ENCODE measurements at places on chromosomes 6 and 20. TPM values are rescaled to one million over a fixed set of nuclear protein-coding genes. Genes with fewer than 3 reads are reported as not detected.
A peak's percentile ranks its signal among the peaks of the same experiment; 100 is the strongest.

Gene LY6G6F
- total RNA-seq, result not detected

DNA sequence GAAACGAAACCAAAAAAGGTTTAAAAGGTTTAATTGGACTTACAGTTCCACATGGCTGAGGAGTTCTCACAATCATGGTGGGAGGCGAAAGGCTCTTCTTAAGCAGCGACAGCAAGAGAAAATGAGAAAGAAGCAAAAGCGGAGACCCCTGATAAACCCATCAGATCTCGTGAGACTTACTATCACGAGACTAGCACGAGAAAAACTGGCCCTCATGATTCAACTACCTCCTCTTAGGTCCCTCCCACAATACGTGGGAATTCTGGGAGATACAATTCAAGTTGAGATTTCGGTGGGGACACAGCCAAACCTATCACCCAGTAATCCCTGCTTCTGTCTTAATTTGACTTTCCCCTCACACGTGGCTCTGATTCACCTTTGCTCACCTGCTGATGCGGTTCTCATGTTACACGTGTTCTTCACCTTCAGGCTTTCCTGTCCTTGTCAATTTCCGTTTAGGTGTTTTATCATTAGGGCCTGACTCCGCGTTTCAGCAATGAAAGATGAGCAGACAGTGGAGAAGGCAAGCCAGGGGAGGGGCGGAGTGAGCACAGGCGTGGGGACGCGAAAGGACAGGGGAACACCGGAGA is 57.1 kb downstream of the AGPAT4 start:
- H3K27me3 ChIP-seq, result no peaks in the 10 kb centered on the region
- no peaks in the 10 kb centered on the region for H3K4me1 ChIP-seq
- DNase-seq, result no peak
- no peak overlapping the region for H3K4me3 ChIP-seq
- H3K36me3 ChIP-seq, result peaks cover 14% of the 10 kb centered on the region

DNA sequence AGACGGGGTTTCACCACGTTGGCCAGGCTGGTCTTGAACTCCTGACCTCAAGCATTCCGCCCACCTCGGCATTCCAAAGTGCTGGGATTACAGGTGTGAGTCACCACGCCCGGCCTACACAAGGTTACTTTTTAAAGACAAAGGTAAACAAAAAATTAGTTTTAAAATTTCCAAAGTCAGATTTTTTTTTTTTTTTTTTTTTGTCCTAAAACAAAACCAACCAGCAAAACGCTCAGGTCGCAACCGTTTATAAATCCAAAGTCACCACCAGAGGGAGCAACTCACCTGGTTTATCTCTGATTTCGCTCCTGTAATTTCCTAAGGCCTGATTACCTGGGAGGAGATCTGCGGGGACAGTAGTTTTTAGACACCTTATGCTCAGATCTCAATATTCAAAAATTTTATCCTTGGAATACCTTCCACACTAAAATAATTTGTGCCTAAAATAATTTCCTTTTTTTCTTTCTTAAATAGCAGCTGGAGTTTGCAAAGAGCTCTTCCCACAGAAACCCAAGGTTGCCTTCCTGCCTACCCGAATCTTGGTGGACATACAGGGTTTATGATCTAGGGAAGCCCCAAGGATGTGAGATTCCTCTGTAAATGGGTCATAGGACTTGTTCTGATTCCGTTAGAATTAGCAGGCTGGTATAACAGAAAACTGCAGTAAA is 19.8 kb upstream of the TREM1 start:
- no peak overlapping the region for H3K27ac ChIP-seq
- H3K27me3 ChIP-seq, result peaks cover 7% of the 10 kb centered on the region
- H3K36me3 ChIP-seq, result no peaks in the 10 kb centered on the region
- H3K4me1 ChIP-seq, result no peaks in the 10 kb centered on the region
- H3K4me3 ChIP-seq, result no peak overlapping the region
- DNase-seq, result peak; percentile 69

Gene SCRT2
- total RNA-seq, result not detected

- no peaks in the 10 kb centered on the region for H3K27me3 ChIP-seq
- H3K4me3 ChIP-seq, result no peak overlapping the region
- H3K36me3 ChIP-seq, result no peaks in the 10 kb centered on the region
- H3K27ac ChIP-seq, result peak overlapping the region; percentile 29
- no peak for DNase-seq
Observed at GRCh38 chr20:59993736-59994430, 35.7 kb downstream of the CDH26 start.

GRCh38 chr20:38680500-38681306 is 43.6 kb upstream of the SLC32A1 start:
- H3K36me3 ChIP-seq, result no peaks in the 10 kb centered on the region
- DNase-seq, result peak; percentile 67
- H3K27ac ChIP-seq, result no peak overlapping the region
- no peaks in the 10 kb centered on the region for H3K4me1 ChIP-seq
- H3K27me3 ChIP-seq, result peaks cover 3% of the 10 kb centered on the region
- H3K4me3 ChIP-seq, result no peak overlapping the region

DNA sequence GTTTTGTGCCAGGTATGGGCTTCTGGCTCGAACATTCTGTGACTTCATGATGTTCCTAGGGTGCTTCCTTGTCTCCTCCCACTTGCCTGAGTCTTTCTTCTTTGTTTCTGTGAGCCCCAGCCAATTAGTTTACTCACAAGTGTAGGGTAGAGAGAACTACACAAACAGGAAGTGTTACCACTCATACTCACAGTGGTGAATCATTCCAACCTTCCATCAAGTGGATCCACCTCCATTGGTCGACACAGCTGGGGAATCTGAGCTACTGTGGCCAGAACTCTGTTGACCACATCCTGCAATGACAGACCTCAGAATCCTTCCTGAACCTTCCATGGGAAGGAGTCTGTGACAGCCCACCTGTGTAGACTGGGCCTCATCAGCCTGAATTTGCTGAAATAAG is 76.8 kb downstream of the UNC5CL start:
- H3K36me3 ChIP-seq, result no peaks in the 10 kb centered on the region
- H3K27me3 ChIP-seq, result no peaks in the 10 kb centered on the region
- peaks cover 5% of the 10 kb centered on the region for H3K4me1 ChIP-seq
- no peak overlapping the region for H3K4me3 ChIP-seq

DNA sequence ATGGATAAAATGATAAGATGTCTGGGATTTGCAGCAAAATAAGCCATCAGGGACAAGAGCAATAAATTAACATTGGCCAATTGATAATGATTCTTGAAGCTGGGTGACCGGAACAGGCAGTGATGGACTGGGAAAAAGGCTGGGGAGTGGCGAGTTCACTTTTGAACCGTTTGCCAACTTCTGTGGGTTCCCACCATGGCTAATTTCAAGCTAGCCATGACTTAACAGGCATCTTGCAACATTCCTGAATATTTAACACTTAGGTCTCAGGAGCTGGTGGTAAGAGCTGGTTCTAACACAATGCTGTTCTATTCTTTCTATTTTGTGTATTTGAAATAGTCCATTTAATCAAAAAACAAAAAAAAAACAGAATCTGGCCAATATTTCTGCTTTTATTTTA is 37.6 kb upstream of the CD83 start:
- no peak for DNase-seq
- H3K27me3 ChIP-seq, result peaks cover 2% of the 10 kb centered on the region
- no peaks in the 10 kb centered on the region for H3K36me3 ChIP-seq
- peaks cover 2% of the 10 kb centered on the region for H3K4me1 ChIP-seq
- no peak overlapping the region for H3K4me3 ChIP-seq
- H3K27ac ChIP-seq, result no peak overlapping the region

GRCh38 chr6:169573883-169574282 is 127.9 kb downstream of the WDR27 start:
- DNase-seq, result peak; percentile 56
- no peak overlapping the region for H3K27ac ChIP-seq
- peaks cover 5% of the 10 kb centered on the region for H3K36me3 ChIP-seq
- H3K4me1 ChIP-seq, result no peaks in the 10 kb centered on the region
- H3K27me3 ChIP-seq, result no peaks in the 10 kb centered on the region
- no peak overlapping the region for H3K4me3 ChIP-seq

Gene TPX2
- total RNA-seq, result 21.9 TPM

DNA sequence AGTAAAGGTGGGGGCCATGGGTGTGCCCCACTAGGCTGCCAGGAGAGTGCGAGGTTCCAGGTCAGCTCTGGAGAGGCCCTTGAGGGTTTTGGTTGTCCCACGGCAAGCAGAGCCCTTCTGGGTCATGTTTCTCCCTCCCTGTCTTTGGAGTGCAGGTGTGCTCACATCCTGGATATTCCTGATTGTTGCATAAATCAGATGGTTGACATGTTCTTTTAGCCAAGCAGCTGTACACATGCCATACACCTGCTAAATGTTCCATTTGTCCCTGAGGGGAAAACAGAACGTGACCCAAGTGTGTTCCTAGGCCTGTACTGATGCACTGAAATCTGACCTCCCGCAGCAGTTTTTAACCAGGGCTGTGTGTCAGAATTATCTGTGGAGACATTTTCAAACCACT is 77.5 kb upstream of the BEND3 start:
- H3K36me3 ChIP-seq, result no peaks in the 10 kb centered on the region
- no peak overlapping the region for H3K27ac ChIP-seq
- H3K4me3 ChIP-seq, result no peak overlapping the region
- peaks cover 6% of the 10 kb centered on the region for H3K4me1 ChIP-seq
- no peaks in the 10 kb centered on the region for H3K27me3 ChIP-seq

Gene ZBTB46
- 20.7 TPM for total RNA-seq

DNA sequence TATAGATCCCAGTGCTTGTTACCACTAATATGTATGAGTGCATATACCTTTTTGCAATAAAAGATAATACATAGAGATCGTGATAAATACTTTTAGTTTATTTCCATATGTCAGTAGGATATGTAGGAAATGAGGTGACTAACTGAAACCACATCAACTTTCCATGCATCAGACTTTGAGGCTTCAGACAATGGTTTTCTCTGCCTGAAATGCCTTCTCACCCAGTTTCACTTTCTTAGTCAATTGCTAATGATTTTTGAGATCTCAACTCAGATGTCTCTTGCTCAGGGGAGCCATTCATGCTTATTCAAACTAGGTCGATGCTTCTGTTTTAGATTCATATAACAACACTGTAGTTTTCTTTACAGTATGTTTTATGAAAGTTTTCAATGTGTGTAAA is 626.6 kb upstream of the ADGRB3 start:
- DNase-seq, result no peak
- no peak overlapping the region for H3K4me3 ChIP-seq
- H3K36me3 ChIP-seq, result no peaks in the 10 kb centered on the region

Gene ELOVL4
- total RNA-seq, result 2.7 TPM

Gene COL9A1
- 4.9 TPM for total RNA-seq

DNA sequence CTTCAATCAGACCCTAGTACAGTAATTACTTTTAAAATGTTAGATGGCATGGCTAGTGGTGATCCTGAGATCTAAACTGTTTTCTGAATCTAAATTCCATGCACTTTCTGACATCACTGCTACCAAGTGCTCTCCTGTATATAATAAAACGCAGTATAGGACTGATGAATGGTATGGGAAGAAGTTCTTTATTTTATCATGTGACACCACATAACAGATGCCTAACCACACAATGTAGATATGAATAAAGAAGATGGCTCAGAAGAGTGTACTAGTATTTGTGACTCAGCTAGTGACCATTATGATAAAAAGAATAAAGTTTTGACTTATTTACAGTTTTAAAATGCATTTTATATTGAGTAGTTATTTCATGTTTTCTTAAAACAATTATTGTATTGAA is 8.5 kb downstream of the NDUFAF4 start:
- no peaks in the 10 kb centered on the region for H3K4me1 ChIP-seq
- H3K27ac ChIP-seq, result no peak overlapping the region
- DNase-seq, result no peak
- no peaks in the 10 kb centered on the region for H3K27me3 ChIP-seq
- H3K36me3 ChIP-seq, result peaks cover 16% of the 10 kb centered on the region

- DNase-seq, result peak; percentile 39
- H3K4me3 ChIP-seq, result no peak overlapping the region
- H3K27me3 ChIP-seq, result no peaks in the 10 kb centered on the region
- H3K4me1 ChIP-seq, result no peaks in the 10 kb centered on the region
- H3K36me3 ChIP-seq, result no peaks in the 10 kb centered on the region
- no peak overlapping the region for H3K27ac ChIP-seq
Observed at GRCh38 chr6:132768051-132768517, 10.4 kb upstream of the VNN2 start.

DNA sequence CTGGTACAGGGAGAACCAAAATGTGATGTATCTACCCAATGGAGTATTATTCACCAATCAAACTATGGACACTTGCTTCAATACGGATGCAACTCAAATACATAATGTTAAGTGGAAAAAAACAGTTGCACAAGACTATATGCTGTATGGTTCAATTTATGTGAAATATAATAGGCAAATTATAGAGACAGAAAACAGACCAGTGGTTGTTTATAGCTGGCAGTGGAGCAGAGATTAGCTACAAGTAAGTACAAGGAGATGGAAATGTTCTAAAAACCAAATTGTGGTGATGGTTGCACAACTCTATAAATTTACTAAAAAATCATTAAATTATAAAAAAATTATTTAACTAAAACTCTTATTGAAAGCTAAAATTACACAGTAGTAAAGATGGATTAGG is 113.2 kb downstream of the PRDM1 start:
- no peak overlapping the region for H3K4me3 ChIP-seq
- H3K27me3 ChIP-seq, result no peaks in the 10 kb centered on the region
- peaks cover 5% of the 10 kb centered on the region for H3K36me3 ChIP-seq
- H3K27ac ChIP-seq, result no peak overlapping the region

Data from muscle of leg (tissue), 16 donors.